ENCODE measurements at places on chromosomes 16 and 17.

- DNase-seq, result peak; percentile 91
Observed at GRCh38 chr17:43701318-43701743, 39.6 kb upstream of the MEOX1 start.

DNA sequence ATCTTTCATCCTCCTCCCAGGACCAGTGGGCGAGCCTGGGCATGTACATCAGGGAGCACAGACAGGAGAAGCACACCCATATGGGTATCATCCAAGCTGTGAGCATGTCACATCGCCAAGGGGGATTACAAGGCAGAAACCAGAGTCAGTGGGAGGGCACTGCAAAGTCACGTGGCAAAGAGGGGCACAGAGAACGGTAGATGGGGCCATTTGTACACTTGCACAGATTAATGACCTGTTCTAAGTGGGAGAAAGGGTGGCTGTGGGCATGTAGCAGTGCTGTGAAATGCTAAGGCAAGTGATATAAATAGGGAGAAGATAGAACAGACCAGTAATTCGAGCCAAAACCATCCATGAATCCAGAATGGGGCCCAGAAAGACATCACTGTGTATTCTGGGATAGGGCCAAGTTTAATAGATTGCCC, 265.0 kb downstream of the CPPED1 start:
- peak; percentile 29 for DNase-seq

- peak; percentile 78 for DNase-seq
Observed at GRCh38 chr17:29591146-29591736, 1.7 kb upstream of the ANKRD13B start.

GRCh38 chr17:42459801-42460281, 1.2 kb downstream of the ATP6V0A1 start:
- peak; percentile 40 for DNase-seq

- peak; percentile 88 for DNase-seq
Observed at GRCh38 chr16:84501077-84501735, 3.3 kb downstream of the MEAK7 start.

GRCh38 chr17:57459286-57459915, 203.1 kb downstream of the MSI2 start:
- peak; percentile 84 for DNase-seq

- DNase-seq, result peak; percentile 89
Observed at GRCh38 chr17:43530288-43531081, 15.7 kb downstream of the ETV4 start.

- DNase-seq, result peak; percentile 60
Observed at GRCh38 chr16:83994087-83994486, 26.0 kb downstream of the NECAB2 start.

DNA sequence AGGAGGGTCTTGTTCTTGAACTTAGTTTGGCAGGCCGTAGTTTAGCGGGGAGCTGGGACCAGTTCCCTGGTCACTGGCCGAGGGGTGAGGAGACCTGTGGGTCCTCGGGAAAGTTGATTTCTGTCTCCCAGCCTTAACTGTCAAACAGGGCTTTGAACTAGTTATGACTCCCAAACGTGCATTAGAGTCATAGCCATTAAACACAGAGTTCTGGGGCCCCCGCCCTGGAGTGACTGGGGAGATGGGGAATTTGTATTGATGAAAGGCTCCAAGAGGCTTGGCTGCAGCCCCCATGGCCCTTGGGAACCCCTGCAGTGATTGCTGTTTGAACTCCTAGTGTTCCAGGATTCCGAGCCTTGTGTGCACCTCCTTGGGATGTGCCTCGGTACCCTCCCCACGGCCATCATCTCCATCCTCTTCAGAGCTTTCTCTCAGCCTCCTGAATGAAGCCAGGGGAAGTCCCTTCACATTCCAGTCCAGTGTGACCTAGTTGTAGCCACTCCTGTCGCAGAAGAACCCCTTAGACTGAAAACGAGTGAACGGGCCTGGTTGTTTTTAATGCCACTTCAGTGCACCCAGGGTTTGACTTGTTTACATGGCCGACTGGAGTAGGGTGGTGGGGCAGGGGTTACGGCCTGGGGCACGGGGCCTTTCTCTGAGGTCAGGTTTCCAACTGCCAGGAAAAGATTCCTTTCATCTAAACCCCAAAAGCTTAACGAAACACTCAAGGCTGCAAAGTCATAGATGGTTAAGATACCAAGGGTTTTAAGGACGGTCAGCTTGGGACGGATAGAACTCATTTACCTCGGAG, 1.4 kb downstream of the MPRIP start:
- DNase-seq, result no peak

GRCh38 chr17:3722716-3723115, 987 bp upstream of the HASPIN start:
- DNase-seq, result no peak

DNA sequence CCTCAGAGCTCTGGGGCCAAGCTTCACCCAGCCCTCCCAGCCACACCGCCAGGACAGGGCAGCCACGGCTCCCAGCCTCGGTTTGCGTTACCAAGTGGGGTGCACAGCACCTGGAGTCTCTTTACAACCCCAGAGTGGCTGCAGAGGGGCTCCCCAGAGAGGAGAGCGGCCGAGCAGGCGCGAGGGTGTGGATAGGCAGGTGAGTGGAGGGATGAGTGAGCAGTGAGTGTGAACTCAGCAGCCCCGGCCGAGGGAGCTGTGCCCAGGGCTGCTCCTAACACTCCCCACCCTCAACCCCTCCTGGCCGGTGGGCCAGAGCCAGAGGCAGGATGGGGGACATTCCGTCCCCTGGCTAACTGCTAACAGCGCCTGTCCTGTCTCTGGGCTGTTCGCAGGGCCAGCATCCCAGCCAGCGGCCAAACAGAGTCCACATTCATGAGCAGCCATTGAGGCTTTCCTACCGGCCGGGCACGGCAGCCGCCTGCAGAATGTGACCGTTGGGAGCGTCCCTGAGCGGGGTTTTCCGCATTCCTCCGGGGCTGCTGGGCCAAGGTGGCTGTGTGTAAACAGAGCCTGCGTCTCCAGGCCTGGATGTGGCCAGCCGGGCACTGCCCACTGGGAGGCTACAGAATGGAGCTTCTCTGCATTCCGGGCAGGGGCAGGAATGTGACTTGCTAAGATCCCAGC, 5.3 kb downstream of the ZNF469 start:
- DNase-seq, result peak; percentile 62

DNA sequence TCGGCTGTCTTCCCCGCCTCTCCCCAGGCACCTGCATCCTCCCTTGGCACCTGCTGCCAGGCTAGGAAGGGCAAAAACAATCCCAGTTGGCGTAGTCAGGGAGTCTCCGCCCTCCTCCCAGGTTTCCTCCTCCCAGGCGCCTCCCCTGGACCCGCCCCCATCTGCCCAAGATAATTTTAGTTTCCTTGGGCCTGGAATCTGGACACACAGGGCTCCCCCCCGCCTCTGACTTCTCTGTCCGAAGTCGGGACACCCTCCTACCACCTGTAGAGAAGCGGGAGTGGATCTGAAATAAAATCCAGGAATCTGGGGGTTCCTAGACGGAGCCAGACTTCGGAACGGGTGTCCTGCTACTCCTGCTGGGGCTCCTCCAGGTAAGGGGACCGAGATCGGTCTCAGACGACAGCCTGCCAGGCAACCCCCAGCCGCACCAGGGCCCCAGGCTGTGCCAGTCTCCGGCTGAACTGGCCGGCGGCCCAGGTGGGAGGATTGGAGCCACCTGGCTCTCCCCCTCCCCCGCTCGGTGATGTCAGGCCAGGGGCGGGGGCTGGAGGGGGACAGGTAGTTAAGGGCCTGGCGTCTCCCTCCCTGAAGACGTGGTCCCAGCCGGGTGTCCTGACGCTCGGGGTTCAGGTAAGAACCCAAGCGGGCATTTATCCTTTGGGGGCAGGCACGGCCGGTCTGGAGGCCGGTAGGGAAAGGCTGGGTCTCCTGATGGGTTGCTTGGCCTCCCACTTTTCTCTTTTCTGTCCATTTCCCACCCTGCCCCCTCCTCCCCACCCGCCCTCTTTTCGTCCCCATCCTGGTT, at the start of gene GRB7:
TSS of gene GRB7 (plus strand) at position 179 of the 808 bp plus-strand sequence. CDS start 4,364 bp downstream, outside the sequence.
- no peak for DNase-seq

- peak; percentile 37 for DNase-seq
Observed at GRCh38 chr16:383326-384051, 1.7 kb upstream of the PGAP6 start.

GRCh38 chr17:60744355-60744966, 66.8 kb downstream of the BCAS3 start:
- no peak for DNase-seq

DNA sequence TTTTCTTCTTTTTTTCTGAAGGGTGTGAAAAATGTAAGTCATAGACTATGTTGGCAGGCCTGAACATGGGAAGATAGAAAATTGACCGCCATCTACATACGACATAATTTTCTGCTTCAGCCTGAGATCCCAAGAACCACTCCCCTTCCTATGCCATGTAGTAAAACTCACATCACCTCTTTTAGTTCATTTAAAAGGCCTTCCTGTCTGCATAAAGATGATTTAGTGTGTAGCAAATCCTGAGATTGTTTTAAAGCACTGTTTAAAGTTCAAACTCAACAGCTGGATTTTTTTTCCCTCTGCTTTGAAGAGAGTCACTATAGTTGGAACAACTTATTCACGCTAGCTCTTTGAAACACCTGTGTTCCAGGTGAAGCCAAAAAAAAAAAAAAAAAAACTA, 101.5 kb downstream of the NLK start:
- no peak for DNase-seq

DNA sequence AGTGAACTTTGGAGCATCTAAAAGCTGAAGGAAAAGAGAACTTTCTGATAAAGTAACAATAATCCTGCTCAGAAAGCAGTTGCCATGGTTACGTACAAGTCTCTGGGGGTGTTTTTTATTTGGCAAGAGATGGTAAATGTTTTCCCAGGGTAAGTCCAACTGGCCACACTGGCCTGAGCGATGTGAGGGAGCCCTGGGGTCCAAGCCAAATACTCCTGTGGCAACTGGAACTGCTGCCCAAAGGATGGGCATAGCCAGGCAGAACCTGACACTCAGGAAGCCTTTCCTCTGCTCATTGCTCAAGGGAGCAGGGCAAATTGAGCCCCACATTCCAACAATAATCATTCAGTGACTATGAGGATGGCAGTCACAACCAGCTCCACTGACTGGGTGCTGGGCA, 26.8 kb upstream of the WSCD1 start:
- DNase-seq, result no peak

- DNase-seq, result no peak
Observed at GRCh38 chr17:3835410-3836229, 10.4 kb downstream of the NCBP3 start.

DNA sequence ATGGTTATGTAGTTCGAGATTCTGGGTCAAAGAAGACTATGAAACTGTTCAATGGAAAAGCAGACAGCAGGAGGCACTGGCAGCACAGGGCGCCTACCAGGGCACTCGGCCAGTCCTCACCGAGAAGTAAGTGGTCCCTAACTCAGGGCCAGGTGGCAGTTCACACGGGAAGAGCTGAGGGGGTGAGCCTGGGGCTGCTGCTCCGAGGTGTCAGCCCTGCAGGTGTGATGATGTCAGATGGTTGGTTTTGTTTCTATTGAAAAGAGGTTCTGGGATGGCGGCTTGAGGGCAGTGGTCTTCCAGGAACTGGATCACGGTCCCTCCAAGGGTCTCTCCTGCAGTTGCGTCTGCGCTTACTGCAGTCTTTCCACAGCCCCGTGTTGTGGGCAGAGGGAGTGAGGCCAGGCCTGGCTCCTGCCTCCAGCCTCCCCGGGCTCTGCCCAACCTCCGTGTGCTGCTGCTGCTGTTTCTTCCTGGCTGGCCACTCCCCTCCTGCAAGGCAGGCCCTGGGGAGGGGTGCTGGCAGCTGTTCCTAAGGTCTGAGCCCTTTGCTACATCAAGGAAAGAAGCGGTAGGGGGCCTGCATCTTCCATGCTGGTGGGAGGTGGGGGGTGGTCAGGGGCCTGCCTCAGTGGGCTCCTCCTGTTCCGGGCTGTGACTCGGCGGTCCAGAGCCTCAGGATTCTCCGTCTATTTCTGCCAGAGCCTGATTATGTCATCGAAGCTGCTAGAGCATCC, 22.6 kb downstream of the RNF213 start:
- no peak for DNase-seq

DNA sequence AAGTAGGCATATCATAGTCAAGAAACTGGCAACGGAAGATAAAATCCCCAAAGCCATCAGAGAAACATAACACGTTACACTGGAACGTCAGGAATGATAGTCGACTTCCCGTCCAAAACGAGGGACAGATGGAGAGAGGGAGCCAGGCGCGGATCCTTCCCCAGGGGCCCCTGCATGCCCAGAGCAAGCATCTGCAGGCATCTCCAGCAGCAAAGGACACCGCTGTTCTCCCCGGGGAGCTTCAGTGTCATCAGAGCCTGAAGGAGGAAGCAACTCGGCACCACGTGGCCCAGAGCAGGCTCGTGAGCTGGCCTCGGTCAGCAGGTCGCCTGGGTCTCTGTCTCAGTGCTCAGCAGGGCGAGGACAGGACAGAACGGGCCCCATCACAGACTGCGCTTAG, 50.1 kb downstream of the LMF1 start:
- no peak for DNase-seq

DNA sequence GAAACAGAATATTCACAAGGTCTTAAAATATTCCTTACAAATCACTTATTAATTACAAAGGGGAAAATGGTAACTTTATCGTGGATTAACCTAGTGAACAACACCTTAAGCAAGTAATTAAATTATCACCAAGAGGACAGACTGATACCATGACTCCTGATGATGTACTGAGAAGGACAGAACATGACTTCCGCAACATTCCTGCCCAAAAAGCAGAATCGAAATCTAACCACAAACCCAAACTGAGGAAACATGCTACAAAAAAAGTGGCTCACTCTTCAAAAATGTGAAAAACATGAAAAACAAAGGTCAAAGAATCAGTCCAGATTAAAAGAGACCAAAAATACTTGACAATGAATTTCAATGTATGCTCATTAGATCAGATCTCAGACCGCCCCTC, 151.5 kb downstream of the AATF start:
- no peak for DNase-seq

GRCh38 chr16:70725912-70726828, 40.3 kb upstream of the MTSS2 start:
- no peak for DNase-seq

- DNase-seq, result no peak
Observed at GRCh38 chr16:72198771-72199201, 26.8 kb upstream of the PMFBP1 start.

DNA sequence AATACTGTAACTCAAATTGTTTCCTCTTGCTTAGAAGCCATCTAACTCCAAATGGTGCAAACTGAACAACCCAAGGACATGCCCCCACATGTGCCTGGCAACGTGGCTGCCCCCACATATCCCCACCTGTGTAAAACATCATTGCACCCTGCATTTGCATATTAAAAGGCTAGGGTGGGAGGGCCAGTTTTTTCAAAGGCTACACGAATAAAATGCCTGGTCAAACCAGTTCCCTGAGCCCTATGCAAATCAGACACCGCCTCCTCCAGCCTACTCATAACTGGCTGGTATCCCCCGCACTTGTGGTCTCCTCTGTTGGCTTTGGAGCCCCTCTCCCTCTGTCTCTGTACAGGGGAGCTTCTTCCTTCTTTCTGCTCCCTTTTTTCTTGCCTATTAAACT, 26.7 kb downstream of the C16orf54 start:
- DNase-seq, result no peak

GRCh38 chr16:85731179-85731578, 19.7 kb downstream of the C16orf74 start:
- DNase-seq, result no peak

Measured in urothelium cell line (cell line).